ENCODE measurements at places on chromosomes 7 and 10. TPM values are rescaled to one million over a fixed set of nuclear protein-coding genes. Genes with fewer than 3 reads are reported as not detected.

The NEBL gene
- total RNA-seq = not detected

DNA sequence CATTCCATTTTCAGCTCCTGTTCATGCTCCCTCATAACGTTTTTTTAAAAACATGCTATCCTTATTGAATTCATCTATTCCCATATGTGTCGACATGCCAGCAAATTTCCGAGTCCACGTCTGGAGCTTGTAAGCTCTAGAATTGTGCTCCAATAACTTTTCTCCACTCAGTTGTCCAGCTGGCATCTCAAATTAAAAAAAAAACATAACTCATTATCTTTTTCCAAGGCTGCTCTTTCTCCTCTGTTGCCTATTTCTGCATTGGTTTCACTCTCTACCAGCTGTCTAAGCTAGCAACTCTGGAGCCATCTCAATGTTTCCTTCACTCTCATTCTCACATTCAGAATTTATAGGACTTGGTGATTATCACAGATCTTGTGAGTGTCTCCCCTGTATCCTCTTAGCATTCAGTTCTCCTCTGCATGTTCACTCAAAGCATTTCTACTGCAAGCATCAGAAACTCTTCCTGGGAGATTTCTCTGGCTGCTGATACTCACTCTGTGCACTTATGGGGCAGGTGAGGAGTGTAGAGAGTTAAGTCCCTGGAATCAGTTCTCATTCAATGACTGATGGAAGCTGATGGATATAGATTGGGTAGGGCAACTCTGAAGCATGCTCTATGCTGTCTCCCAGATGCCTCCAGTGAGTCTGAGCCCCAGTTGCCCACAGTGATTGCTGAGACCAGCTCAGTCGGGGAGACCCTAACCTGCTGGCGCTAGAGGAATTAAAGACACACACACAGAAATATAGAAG is 6.7 kb upstream of the DLD start:
- no peak overlapping the region for H3K4me3 ChIP-seq
- no peaks in the 10 kb centered on the region for H3K36me3 ChIP-seq
- no peak for DNase-seq

The MYH16 gene
- not detected for total RNA-seq

GRCh38 chr10:16242859-16243613 is 193.8 kb upstream of the PTER start:
- H3K27ac ChIP-seq = no peak overlapping the region
- DNase-seq = no peak
- no peaks in the 10 kb centered on the region for H3K4me1 ChIP-seq
- no peaks in the 10 kb centered on the region for H3K27me3 ChIP-seq
- no peak overlapping the region for H3K4me3 ChIP-seq
- H3K36me3 ChIP-seq = no peaks in the 10 kb centered on the region

DNA sequence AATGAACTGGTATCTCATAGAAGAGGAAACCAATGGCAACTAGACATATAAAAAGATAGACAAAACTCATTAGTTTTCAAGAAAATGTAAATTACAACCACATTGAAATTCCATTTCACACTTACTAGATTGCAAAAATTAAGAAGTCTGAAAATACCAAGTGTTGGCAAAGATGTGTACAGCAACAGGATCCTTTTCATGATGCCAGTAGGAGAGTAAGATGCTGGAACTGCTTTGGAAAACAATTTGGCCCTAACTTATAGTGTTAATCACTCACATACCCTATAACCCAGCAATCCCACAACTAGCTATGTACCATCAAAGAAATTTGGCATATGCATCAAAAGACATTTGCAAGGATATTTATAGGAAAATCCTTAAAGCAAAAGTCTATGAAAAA is 15.5 kb downstream of the REEP3 start:
- no peak for DNase-seq
- no peaks in the 10 kb centered on the region for H3K4me1 ChIP-seq
- H3K36me3 ChIP-seq = no peaks in the 10 kb centered on the region
- no peaks in the 10 kb centered on the region for H3K27me3 ChIP-seq

The NUTM2E gene
- 0.19 TPM for total RNA-seq

- no peak overlapping the region for H3K27ac ChIP-seq
- H3K4me3 ChIP-seq = no peak overlapping the region
- no peaks in the 10 kb centered on the region for H3K27me3 ChIP-seq
- no peaks in the 10 kb centered on the region for H3K4me1 ChIP-seq
These were observed 312.8 kb downstream of the PHTF2 start for GRCh38 chr7:78111386-78111785.

- no peak overlapping the region for H3K4me3 ChIP-seq
- DNase-seq = no peak
- H3K27ac ChIP-seq = no peak overlapping the region
- no peaks in the 10 kb centered on the region for H3K27me3 ChIP-seq
These were observed 720.8 kb downstream of the LRMDA start for GRCh38 chr10:76152186-76152585.

DNA sequence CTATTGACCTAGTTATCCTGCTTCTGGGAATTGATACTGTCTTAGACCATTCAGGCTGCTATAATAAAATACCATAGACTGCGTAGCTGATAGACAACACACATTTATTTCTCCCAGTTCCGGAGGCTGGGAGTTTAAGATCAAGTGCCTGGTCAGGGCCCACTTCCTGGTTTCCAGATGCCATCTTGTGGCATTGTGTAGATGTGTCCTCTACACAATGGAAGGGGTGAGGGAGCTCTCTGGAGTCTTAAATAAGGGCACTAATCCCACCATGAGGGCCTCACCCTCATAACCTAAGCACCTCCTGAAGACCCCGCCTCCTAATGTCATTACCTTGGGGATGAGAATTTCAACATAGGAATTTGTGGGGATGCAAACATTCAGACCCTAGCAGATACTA is 62.4 kb downstream of the SLC35B4 start:
- DNase-seq = no peak
- H3K27ac ChIP-seq = no peak overlapping the region
- no peaks in the 10 kb centered on the region for H3K27me3 ChIP-seq
- H3K4me3 ChIP-seq = no peak overlapping the region

- no peak overlapping the region for H3K27ac ChIP-seq
- no peaks in the 10 kb centered on the region for H3K27me3 ChIP-seq
- H3K4me1 ChIP-seq = no peaks in the 10 kb centered on the region
- DNase-seq = no peak
- no peak overlapping the region for H3K4me3 ChIP-seq
- no peaks in the 10 kb centered on the region for H3K36me3 ChIP-seq
These were observed 4.8 kb downstream of the ADRA2A start for GRCh38 chr10:111081595-111081994.

The GRM3 gene
- total RNA-seq = not detected

DNA sequence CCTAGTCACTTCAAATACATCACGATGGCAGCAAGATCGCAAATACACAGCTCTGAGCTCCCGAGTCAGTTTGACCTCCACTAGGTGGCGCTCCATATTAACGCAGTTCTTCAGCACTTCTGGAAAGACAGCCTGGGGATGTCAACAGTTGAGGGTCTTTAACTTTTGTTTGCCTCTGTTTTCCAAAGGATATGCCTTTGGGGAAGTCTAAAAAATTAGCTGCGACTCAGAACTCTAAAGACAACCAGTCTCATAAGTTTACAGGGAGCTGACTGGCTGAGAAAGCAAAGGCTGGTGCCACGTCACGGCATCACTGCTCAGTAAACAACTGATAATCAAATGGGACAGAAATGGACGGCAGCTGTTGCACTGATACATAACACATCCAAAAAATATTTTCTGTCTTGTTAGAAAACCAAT is 458.8 kb downstream of the SORCS1 start:
- H3K4me1 ChIP-seq = no peaks in the 10 kb centered on the region
- H3K27ac ChIP-seq = no peak overlapping the region
- no peak overlapping the region for H3K4me3 ChIP-seq
- no peaks in the 10 kb centered on the region for H3K36me3 ChIP-seq

DNA sequence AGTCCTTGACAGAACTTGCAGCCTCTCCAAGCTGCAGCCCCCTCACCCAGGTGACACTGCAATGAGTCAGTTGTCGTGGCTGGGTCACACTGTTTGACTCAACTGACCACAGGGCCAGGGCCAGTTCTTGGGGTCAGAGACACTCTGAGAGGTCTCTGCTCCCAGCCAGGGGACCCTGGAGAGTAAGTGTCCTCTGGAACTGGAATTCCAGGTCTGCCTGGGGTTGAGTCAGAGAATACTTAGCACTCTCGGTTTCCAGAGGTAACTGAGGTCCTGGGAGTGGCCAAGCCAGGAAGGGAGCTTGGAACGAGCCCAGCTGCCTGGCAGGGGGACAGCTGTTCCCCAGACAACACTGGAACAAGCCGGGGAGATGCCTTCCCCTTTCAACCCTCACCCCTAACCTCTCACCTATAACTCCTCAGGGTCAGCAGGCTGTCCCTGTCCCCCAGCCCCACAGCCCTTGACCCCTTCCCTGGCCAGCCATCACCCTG is 2.2 kb upstream of the MYL10 start:
- no peak overlapping the region for H3K4me3 ChIP-seq
- H3K36me3 ChIP-seq = no peaks in the 10 kb centered on the region
- H3K27ac ChIP-seq = no peak overlapping the region
- no peaks in the 10 kb centered on the region for H3K27me3 ChIP-seq
- peaks cover under 1% of the 10 kb centered on the region for H3K4me1 ChIP-seq
- no peak for DNase-seq

GRCh38 chr10:113958631-113959382 is 84.9 kb upstream of the ADRB1 start:
- H3K27ac ChIP-seq = no peak overlapping the region
- DNase-seq = no peak
- H3K27me3 ChIP-seq = no peaks in the 10 kb centered on the region

DNA sequence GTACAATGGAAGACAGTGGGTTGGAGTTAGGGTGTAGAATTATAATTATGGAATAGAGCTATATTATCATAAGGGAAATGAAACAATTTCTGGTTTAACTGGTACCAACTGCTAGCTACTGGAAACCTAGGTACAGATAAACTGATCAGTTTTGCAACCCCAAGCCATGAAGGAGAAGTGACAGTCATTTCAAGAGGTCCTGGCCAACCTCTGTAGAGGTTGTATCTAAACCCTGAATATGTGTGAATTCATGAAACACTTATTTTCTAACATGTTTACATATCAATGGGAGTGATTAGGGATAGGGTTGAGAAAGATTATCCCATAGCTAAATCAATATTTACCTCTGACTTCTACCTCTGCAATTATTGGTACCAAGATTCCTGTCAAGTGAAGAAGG is 29.9 kb upstream of the CC2D2B start:
- H3K27ac ChIP-seq = no peak overlapping the region
- DNase-seq = no peak
- H3K36me3 ChIP-seq = peaks cover 6% of the 10 kb centered on the region
- H3K4me3 ChIP-seq = no peak overlapping the region
- no peaks in the 10 kb centered on the region for H3K27me3 ChIP-seq

- H3K4me1 ChIP-seq = no peaks in the 10 kb centered on the region
- H3K27ac ChIP-seq = no peak overlapping the region
- no peaks in the 10 kb centered on the region for H3K27me3 ChIP-seq
- H3K36me3 ChIP-seq = no peaks in the 10 kb centered on the region
- DNase-seq = no peak
These were observed 20.7 kb downstream of the VSTM4 start for GRCh38 chr10:49094646-49095045.

DNA sequence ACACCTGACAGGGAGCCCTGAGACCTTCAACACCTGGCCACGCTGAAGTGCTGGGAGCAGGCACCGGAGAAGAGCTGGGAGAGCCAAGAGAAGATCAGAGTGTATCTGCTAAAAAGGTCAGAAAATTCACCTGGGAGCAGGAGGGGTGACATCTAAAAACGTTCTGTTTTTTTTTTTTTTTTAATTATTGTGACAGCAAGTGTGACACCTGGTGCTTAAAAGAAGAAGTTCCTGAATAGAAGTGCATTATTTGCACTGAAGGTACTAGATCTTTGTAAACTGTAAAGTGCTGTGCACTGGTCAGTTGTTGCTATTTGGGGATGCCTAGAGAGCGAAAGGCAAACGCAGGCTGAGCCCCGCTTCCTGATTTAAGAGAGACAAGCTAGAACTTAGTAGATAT is 422.0 kb downstream of the PLXNA4 start:
- no peaks in the 10 kb centered on the region for H3K27me3 ChIP-seq
- H3K36me3 ChIP-seq = no peaks in the 10 kb centered on the region
- no peak overlapping the region for H3K27ac ChIP-seq
- H3K4me3 ChIP-seq = no peak overlapping the region
- DNase-seq = peak; percentile 59

- H3K4me1 ChIP-seq = no peaks in the 10 kb centered on the region
- H3K27me3 ChIP-seq = no peaks in the 10 kb centered on the region
- DNase-seq = no peak
These were observed 7.1 kb upstream of the BTBD16 start for GRCh38 chr10:122263971-122264370.

The CDC14C gene
- total RNA-seq = not detected

DNA sequence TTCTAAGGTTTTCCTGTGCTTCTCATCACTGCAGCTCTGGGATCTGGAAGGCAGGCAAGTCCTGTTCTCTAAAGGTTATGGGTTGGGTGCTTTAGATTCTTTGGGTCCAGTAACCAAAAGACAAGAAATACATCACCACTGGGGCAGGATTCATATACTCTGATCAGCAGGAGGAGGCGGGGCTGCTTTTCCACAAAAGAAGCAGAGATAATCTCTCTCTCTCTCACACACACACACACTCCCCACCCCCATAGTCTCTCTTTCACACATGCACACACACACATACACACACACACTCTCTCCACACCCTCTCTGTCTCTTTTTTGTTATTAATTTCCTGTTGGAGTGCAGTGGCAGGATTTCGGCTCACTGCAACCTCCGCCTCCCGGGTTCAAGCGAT is 13.0 kb upstream of the ACBD5 start:
- H3K4me3 ChIP-seq = no peak overlapping the region
- H3K36me3 ChIP-seq = no peaks in the 10 kb centered on the region
- H3K4me1 ChIP-seq = peaks cover 4% of the 10 kb centered on the region
- no peak for DNase-seq

DNA sequence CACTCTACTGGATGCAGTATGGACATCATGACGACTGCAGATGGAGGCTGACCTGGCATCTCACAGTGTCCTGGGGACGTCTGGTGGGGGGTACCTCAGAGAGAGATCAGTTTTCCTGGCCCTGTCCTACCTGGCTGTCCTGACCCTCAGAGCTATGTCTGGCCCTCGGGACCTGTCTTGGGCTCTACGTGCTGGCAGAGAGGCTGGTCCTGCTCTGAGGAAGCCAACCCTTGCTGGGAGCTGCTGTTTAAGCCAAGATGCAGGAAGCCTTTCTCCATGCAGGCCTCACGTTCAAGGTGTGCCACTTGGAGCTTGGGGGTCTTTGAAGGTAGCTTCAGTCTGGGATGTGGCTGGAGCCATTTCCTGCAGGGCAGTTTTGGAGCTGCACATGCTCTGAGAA is 42.1 kb upstream of the CXCL12 start:
- H3K4me3 ChIP-seq = no peak overlapping the region
- no peak overlapping the region for H3K27ac ChIP-seq
- H3K27me3 ChIP-seq = no peaks in the 10 kb centered on the region
- H3K4me1 ChIP-seq = no peaks in the 10 kb centered on the region

- no peak overlapping the region for H3K4me3 ChIP-seq
- no peak for DNase-seq
- H3K36me3 ChIP-seq = no peaks in the 10 kb centered on the region
- no peaks in the 10 kb centered on the region for H3K4me1 ChIP-seq
- no peak overlapping the region for H3K27ac ChIP-seq
These were observed 12.0 kb downstream of the TET1 start for GRCh38 chr10:68572151-68572550.

All from Karpas-422 (cell line).